Omental fat pad (tissue), 4 donors: ENCODE measurements at places on chromosomes 16 and 17. TPM values are rescaled to one million over a fixed set of nuclear protein-coding genes. Genes with fewer than 3 reads are reported as not detected.

DNA sequence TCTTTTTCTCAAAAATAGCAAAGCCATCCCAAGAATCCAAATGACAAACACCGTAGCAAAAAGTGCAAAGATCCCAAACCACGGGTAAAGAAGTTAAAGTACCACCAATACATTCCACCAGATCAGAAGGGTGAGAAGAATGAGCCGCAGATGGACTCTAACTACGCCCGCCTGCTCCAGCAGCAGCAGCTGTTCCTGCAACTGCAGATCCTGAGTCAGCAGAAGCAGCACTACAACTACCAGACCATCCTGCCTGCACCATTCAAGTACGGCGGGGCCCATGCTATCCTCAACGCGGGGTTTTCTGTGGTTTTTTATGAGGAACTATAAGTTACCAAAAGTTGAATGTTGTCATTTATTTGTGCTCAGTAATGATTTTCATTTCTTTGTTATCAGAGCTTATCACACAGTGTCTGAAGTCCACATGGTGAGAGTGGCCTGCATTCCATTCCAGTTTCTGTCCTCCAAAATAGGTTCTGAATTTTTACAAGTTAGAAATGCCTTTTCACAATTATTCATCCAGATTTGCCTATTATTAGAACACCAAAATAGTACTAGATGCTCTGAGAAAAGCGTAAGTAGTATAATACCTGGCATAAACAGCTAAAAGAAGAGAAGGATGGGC lies 169.2 kb downstream of the MRTFB start:
- no peak for DNase-seq

The KRTAP2-3 gene
- total RNA-seq = not detected

DNA sequence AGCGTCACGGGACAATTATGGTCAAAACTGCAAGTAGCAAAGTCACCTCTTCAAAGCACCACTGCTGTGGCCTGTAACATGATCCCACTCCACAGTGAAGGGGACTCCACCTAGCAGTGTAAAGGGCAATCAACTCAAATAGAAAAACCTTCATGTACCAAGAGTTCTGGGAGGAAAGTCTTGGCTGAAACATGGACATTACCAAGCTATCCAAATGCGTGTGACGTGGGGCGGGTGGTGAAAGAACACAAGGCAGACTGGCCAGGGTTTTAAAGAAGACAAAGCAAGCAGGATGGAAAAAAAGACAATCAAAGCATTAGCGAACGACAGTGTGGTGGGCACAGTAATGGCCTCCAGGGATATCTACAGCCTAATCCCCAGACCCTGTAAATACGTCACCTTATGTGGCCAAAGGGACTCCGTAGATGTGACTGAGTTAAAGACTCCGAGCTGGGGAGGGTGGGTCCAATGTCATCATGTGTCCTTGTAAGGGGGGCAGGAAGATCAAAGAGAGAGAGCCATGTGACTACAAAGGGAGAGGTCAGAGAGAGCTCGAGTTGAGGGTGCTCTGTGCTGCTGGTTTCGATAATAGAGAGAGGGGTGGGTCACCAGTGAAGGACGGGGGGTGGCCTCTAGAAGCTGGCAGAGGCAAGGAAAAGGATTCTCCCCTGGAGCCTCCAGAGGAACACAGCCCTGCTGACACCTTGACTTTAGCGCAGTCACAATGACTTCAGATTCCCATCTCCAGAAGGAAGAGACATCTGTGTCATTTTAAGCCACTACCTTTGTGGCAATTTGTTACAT lies 6.0 kb downstream of the HSDL1 start:
- DNase-seq = no peak

- no peak for DNase-seq
These were observed 172.6 kb upstream of the CDH13 start for GRCh38 chr16:82454152-82454551.

DNA sequence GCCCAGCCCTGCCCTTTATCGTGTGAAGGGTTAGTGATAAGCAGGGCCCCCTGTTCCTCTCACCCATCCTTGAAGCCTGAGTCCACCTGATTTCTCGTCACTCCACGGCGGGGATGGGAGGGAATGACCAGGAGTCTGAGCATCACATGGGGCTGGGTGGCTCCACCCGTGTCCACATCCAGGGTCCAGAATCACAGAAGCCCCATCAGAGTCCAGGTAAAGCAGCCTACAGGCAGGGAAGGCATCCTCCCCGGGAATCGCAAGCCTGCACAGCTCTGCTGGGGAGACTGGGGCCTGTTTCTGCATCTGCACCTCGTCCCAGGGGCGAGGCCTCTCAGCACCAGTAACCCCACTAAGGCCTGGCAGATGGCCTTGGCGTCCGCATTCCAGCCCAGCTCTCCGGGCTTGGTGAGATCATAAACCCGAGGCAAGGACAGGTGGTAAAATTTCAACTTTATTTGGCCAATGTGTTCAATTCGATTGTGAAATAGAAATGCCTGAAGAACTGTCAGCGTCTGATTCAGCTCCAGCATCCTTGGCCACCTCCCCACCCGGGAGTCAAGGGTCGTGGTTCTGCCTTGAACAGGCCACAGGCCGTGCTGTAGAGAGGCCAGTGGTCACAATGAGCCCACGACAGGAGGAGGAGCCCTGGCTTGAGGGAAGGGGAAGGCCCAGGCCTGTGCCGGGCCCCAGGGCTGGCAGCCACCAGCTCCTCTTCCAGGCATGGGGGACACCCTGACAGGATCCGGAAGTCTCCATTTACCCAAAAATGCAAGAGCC lies 8.1 kb upstream of the PPP1R27 start:
- DNase-seq = no peak

DNA sequence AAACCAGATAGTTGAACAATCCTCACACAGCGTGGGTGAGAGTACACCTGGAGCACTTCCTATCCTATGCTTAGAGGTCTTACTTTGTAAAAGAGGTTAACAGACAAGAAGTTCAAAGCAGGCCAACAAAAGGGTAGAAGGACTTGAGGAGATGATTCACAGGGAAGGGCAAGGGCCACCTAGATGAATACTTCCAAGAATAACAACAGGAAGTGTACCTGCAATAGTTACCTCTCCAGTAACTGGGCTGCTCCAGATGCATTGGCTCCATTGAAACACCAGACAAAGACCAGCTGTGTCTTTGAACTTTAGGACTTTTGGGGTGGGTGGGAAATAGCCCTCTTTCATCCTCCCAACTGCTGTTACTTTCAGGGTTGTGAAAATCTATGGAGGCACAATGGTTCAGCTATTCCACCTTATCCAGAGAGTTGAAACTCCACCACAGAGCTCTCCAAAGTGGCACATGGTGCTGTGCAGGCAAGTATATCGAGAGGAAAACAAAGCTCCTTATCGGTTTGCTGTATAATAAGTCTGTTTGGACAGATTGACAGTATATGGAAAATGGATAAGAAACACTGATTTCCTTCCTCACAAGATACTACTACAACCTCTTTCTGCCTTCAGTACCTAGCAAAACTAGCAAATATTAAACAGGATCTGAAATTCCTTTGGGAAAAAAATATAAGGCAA lies 22.7 kb downstream of the RNF43 start:
- no peak for DNase-seq

GRCh38 chr17:80005360-80006338 lies 30.0 kb downstream of the TBC1D16 start:
- DNase-seq = no peak

The METTL9 gene
- total RNA-seq = 112 TPM

GRCh38 chr16:78773706-78774105 lies 674.3 kb downstream of the WWOX start:
- no peak for DNase-seq

- DNase-seq = no peak
These were observed 5.0 kb upstream of the DCTPP1 start for GRCh38 chr16:30434852-30435251.
